ENCODE measurements at places on chromosomes 6 and 20. TPM values are rescaled to one million over a fixed set of nuclear protein-coding genes. Genes with fewer than 3 reads are reported as not detected.

The ZC3H12D gene
- 0.23 TPM for polyA plus RNA-seq

DNA sequence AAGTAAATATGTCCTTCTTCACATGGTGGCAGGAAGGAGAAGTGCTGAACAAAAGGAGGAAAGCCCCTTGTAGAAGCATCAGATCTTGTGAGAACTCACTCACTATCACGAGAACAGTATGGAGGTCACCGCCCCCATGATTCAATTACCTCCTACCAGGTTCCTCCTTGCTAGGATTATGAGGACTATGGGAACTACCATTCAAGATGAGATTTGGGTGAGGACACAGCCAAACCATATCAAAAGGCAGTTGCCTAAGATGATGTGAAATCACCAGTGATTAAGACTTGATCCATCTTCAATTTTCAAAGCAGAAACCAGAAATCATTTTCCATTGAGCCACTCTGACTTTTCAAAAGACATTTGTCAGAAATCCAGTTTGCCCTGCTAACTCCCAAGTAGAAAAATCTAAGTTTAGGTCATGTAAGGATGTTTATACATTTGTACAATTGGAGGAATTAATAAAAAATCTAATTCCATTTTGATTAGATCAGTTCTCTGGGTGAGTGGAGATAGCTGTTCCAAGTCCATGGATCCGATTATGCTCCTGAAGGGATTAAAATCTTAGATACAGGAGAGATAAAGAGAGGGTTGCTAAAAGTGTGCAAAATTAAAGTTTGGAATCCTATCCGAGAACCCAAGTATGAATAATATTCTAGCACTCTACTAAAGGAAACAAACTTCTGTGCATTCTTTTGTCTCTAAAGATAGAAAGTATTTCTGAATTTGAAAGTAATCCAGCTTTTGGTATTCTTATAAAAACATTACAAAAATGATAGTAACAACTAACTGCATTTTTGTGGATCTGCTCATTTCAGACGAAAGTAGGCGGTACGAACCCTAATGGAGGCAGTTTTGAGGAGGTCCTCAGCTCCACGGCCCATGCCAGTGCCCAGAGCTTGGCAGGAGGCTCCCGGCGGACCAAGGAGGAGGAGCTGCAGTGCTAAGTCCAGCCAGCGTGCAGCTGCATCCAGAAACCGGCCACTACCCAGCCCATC is 39.5 kb downstream of the HDDC2 start:
- no peak for DNase-seq

DNA sequence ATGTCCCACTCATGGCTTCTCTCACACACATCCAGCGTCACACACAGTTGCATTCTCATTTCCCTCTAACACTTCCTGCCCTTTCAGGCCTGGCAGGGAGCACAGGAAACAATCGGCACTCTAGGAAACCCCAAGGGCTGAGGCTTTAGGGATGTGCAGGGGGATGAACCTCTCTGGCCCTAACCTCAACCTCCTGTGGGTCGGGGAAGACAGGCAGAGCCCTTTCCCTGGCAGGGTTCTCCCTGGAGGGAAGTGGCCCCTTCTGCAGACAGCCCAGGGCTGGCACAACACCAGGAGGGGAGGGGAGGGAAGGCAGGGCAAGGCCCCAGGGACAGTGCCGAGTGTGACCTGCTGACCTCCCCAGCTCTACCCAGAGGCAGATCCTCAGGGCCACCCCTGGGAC is 2.7 kb downstream of the TEAD3 start:
- DNase-seq: no peak

The PHACTR3 gene
- 0.19 TPM for polyA plus RNA-seq

The DCBLD1 gene
- polyA plus RNA-seq: 2.9 TPM

The SEL1L2 gene
- polyA plus RNA-seq: 3.1 TPM
